ENCODE measurements at places on chromosomes 7 and 10.
A peak's percentile ranks its signal among the peaks of the same experiment; 100 is the strongest.

- DNase-seq, result no peak
Measured at GRCh38 chr7:70340236-70340635, 742.0 kb downstream of the AUTS2 start.

DNA sequence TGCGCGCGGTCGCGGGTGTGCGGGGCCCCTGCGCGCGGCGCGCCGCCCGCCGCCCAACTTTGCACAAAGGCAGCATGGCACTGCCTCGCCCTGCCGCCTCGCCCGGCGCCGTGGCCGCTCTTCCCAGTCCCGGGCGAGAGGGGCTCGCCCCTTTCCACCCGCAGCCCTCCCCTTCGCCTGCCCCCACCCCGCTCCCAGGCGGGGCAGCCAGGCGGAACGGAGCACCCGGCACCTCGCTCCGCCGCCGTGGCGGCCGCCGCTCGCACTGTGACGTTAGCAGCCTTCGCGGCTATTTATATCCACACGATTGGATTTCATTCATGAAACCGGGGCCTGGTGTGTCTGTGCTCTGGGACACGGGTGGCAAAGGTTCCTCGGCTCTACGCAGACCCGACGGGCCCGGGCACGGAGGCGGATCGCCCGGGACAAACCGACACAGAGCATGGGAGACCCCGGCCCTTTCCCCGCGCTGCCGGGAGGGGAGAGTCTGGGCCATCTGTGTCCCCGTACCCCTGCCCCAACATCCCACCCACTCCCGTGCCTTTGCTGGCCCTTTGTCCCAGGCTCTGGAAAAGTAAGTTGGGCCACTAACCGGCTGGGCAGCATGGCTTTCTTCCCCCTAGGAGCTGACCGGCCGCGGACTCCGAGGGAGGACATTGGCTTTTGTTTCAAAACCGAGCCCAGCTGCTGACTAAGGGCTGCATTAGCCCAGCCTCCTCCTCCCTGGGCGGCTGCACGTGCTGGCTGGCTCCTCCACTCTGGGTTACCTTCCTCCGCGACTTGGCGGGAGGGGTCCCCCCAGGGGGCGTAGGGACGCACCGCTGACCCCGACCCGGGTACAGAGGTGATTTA is at the start of gene RHOBTB1:
TSS of gene RHOBTB1 (minus strand) at position 128 of the 852 bp plus-strand sequence. CDS start 32,643 bp downstream, outside the sequence.
- peak; percentile 25 for DNase-seq

- peak; percentile 18 for DNase-seq
Measured at GRCh38 chr7:33757563-33758165, 147.7 kb upstream of the BMPER start.

- DNase-seq, result no peak
Measured at GRCh38 chr7:17299483-17299991, 1.1 kb downstream of the AHR start.

- DNase-seq, result no peak
Measured at GRCh38 chr7:115273139-115273772, 351.4 kb downstream of the MDFIC start.

DNA sequence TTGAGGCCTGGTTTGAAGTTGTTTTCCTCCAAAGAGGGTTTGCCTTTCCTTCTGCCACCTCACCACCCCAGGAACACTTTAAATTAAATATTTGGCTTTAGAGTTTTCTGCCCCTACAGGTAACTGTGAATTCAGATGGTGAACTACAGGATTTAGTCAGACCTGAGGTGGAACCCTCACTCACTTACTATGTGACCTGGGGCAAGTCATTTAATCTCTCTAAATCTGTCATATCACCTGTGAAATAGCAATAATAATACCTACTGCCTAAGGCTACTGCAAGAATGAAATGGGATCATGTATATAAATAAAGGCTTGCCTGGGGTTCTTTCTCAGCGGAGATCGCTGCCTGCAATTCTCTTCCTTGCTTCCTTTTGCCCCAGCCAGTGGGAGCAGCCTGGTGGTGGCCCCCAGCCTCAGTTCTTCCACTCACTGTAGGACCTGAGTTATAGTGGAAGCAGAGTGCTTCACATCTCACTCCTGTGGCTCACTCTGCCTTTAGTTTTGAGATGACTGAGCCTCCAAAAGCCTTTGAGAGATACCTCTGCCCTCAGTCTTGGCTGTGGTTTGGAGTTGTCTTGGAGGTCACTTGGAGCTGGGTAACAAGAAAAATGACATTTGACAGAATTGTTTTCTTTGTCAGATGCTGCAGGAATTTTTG is 6.1 kb upstream of the ANKRD2 start:
- no peak for DNase-seq

- DNase-seq, result no peak
Measured at GRCh38 chr10:71126432-71126831, 85.9 kb upstream of the UNC5B start.

GRCh38 chr7:51456-52068 is 140.8 kb upstream of the FAM20C start:
- DNase-seq, result no peak

DNA sequence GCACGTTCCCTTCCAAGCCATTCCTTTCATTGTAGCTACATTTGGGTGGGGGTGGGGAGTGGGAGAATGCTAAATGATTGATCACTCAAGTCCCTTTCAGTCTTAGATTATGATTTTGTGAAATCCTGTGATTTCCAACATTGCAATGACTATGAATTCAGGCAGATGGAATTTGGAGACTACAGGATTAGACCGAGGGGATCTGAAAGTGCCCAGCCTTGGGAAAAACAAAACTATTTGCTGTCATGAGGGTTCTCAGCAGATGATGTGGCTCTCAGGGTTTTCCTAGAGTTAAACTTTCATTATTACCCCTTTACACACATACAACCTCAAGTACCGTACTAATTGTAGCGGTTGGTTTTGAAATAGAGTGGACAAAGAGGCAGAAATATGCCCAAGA is 4.7 kb downstream of the MACROH2A2 start:
- DNase-seq, result no peak

GRCh38 chr7:73894733-73895551 is 34.0 kb downstream of the TMEM270 start:
- no peak for DNase-seq

DNA sequence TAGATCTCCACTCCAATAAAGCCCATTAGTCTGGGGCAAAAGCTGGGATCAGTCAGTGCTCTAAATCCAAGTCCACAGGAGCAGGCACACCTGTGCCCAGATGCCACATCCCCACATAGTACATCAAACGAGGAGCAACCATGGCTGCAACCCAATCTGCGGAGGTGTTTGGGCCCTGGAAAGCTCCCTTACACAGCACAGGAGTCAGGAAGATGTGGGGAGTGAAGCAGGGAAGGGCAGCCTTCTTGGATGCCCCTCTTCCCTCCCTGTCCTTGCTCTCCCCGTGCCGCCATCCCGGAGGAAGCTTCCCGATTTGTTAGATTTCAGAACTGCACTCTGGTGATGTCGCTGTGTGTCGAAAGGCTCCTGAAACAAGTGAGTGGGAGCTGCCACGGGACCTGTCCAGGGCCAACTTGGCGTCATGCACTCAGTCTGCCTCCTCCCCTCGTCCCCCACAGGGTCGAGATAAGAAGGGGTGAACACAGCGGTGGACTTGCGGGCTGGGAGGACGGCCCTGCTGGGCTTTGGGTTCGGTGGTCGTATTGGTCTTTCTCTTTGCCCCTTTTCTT is 230.6 kb upstream of the GRB10 start:
- DNase-seq, result no peak

DNA sequence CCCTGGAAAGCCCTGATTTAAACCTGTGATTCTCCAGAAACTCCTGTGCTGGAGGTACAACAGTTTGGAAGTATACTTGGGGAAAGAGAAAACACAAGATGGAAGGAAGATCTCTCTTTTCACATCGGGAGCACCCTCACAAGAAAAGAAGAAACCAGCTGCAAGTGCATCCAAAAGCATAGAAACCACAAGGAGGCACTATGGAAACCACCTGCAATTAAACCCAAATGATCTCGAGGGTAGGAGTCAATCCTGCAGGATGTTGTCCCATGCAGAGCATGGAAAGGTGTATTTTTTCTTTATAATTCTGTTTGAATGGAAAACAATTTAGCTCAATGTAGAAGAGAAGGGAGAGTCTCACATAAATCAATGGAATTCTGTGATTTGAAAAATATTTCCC is 210.5 kb downstream of the TWIST1 start:
- no peak for DNase-seq

- no peak for DNase-seq
Measured at GRCh38 chr7:39321909-39322498, 244.2 kb upstream of the YAE1 start.

GRCh38 chr7:11667071-11667809 is 164.8 kb downstream of the THSD7A start:
- DNase-seq, result no peak

- DNase-seq, result no peak
Measured at GRCh38 chr10:77553311-77553710, 84.3 kb downstream of the KCNMA1 start.

DNA sequence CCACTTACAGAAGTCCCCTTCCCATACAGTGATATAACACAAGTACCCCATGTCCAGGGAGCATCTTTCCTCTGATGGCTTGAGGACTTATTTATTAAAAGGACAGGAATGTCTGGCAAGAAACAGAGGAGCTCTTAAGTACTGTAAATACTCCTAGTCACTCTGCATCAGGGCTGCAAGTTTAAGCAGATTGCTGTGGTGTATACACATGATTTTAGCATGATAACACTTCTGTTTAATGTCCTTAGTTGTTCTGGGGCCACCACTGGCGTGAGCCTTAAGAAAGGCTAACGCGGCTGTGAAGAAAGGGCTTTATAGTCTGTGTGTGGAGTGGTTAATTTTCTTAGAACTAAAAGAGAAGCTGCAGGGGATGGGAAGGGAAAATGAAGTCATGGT is 65.7 kb downstream of the GBF1 start:
- no peak for DNase-seq

DNA sequence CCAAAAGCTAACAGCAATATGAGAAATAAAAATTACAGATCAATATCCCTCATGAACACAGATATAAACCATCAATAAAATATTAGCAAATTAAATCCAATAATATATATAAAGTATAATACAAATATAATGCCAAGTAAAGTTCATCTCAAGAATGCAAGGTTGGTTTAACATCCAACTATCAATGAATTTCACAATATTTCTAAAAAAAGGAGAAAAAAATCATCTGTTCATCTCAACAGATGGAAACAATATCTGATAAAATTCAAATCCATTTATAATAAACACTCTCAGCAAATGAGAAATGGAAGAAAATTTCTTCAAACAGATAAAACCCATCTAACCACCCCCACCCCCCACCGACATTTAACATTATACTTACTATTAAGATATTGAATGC is 86.9 kb downstream of the SIRT1 start:
- DNase-seq, result no peak

- no peak for DNase-seq
Measured at GRCh38 chr7:157526005-157526912, 189.5 kb downstream of the DNAJB6 start.

All from NCI-H1092 (cell line).